Cerebellar nuclear complex (tissue), 1 donor: ENCODE measurements at places on chromosomes 4 and X.

DNA sequence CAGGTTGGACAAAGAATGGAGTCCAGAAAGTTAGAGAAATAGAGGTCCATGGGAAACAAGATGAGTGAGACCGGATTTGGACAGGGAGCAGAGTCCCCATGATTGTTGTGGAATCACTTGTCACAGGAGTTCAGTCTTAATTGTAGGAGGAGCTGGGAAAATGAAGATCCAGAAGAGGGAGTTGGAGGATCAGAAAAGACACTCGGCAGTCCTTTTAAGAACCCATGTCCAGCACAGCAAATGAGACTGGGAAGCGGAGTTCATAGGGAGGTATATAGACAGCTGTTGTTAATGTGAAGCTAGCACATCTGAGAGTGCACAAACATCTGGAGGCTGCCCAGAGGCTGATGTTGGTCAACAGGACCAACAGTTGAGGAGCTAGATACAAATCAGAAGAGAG is 111.4 kb upstream of the RXFP1 start:
- DNase-seq: no peak

- DNase-seq: no peak
These were observed 57.1 kb upstream of the EFHC2 start for GRCh38 chrX:44400588-44400987.

DNA sequence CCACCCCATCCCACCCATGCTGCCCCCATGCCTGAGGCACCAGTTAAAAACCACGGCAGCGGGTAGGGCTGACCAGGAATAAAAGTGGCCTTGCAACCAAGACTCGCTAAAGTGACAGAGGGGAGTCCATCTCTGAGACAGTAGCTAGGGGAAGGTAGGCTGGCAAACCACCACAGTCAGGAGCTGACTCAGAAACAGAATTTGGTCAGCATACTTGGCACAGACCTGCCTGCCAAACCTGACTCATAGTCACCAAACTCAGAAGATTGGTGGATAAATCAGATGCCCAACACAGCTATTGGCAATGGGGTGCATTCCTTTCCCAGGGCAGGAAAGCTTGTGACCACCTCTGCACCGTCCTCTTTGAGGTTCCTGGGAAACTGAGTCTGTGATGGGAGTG is 193.8 kb downstream of the BCOR start:
- DNase-seq: no peak

DNA sequence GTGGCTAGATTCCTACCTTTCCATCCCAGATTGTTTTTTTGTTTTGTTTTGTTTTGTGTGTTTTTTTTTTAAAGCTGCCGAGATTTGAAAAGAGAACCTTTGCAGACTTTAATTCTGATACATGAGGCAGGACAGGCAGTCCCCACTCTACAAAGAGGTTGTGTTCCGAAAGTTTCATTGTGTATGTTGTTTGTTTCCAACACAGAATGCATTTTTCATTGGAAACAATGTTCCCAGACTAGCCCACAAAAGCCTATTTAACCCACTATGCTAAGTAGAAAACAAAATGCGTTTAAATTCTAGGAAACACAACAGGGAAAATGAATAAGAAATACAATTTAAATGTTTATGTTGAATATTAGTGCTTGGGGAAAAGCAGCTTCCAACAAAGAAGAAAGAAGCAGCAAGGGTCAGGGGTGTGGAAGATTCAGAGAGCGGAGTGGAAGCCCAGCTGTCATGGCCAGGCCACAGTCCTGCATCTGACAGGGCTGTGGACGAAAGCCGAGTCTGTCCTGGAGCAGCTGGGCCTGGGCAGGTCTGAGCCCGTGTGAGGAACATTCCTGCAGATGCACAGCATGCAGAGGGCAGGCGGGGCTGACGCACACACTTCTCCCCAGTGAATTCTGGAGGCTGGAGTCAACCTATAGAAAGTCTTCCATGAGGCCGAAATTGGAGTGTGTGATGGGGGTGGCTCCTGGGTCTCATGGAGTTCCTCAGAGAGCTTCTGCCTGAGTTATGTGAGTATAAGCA is 12.4 kb upstream of the SETD7 start:
- no peak for DNase-seq

GRCh38 chr4:143514497-143514896 is 995 bp downstream of the SMARCA5 start:
- no peak for DNase-seq
